ENCODE measurements at places on chromosomes 11 and 22. TPM values are rescaled to one million over a fixed set of nuclear protein-coding genes. Genes with fewer than 3 reads are reported as not detected.

- DNase-seq, result no peak
These were observed 104.7 kb upstream of the OR4B1 start for GRCh38 chr11:48111891-48112290.

GRCh38 chr22:44811141-44811540 lies 58.8 kb downstream of the ARHGAP8 start:
- no peak for DNase-seq

DNA sequence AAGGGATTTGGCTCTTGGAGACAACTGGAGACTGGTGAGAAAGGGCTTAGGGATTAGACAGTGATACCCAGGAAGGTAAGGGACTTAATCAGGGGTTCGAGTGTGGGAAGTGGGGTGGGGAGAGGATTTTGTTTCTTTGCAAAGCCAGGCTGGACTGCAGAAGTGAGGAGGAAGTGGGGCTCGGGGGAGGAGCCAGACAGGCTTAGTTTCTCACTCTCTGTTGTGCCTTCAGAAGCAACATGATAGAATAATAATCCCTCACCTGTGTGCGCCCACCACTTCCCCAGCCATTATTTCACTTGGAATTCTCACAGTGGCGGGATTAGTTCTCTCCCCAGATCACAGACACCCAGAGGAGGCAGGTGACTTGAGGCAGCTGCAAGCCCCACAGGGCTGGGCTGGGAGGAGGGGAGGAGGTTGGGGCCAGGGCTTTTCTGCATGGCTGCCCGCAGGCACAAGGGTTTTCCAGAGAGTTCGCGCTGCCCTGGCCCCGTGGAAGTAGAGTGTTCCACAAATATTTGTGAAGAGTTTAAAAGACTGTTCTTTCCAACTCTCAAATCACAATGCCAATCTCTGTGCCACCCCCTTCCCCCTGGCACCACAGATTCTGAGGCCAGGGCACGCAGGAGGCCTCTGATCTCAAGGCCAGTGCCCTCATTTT lies 4.0 kb upstream of the SEC14L2 start:
- no peak for DNase-seq

DNA sequence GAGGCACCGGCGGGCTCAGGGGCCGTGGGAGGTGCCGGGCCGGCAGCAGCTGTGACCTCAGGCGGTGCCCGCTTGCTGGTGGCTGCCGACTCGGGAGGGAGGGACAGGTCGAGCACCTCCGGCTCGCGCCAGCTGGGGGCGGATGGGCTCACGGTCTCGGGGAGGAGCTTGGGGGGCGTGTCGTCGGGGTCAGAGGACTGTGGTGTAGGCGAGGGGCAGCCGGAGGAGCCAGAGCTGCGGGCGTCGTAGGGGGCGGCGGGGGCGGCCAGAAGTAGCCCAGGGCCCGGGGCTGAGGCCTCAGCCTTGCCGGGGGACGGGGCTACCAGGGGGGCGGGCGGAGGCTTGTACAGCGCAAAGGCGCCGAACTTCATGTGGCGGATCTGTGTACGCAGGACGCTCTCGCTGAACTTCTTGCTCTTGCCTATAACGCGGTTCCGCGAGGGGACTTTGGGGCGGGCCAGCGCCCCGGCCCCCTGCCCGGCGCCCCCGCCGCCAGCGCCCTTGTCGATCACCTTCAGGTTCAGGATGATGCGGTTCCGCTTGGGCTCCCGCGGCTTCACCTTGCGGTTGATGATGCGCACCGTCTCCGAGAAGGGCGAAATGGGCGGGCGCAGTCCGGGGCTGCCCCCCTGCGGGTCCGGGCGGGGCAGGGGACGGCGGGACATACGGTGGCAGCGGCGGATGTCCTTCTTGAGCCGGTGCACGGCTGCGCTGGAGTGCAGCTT lies 5.5 kb downstream of the CBX6 start:
- DNase-seq, result no peak

DNA sequence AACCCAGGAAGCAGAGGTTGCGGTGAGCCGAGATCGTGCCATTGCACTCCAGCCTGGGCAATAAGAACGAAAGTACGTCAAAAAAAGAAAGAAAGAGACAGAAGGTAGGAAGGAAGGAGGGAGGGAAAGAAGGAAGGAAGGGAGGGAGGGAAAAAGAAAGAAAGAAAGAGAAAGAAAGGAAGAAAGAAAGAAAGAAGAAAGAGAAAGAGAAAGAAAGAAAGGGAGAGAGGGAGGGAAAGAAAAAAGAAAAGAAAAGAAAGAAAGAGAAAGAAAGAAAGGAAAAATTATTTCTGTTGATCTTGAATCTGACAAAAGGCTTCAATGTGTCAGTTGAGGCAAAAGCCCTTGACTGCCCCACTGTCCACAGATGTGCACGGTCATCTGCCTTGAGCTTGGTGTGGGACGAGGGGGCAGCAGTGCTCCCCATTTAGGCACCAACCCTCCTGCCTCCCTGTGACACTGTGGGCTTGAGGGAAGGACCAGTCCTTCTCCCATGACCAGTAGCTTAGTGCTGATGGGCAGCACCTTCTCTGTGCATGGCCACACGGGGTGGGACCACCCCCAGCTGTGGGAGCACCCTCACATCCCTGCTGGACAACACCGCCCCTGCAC lies 24.4 kb downstream of the KCTD17 start:
- DNase-seq, result no peak

GRCh38 chr11:28412029-28412428 lies 303.8 kb downstream of the METTL15 start:
- DNase-seq, result no peak

DNA sequence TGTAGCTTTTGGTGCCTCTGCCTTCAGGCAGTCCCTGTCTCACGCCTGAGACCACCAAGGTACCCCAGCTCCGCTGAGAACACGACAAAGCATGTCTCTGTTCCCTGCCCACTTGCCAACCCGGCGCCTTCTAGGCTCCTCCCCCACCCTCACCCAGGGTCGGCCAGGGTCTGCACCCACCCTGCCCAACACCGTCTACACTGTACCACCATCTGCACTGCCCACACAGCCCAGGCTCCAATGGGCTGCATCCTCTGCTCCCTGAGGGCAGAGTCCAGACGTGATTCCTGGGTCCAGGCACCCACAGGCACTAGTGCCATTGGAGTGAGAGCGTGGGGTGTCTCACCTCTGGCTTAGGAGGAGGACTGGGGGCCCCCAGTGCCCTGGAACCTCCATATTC lies 22.8 kb upstream of the ACR start:
- no peak for DNase-seq

DNA sequence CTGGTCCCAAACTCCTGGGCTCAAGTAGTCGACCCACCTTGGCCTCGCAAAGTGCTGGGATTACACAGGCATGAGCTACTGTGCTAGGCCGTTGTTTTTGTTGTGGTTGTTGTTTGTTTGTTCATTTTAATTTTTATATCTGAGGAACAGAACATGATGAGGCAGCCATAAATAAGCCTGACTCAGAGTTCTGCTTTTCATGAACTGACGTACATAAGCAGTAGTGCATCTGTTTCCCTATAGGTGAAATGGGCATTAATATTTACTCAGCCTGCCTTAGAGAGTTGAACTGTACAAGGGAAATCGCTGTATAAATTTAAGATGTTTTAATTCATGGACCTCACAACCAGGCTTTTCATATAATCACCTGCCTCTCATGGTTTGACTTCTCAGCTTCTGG lies 80.5 kb downstream of the PDHX start:
- DNase-seq, result no peak

GRCh38 chr11:66324664-66325063 lies 7.8 kb upstream of the CD248 start:
- DNase-seq, result no peak

LRRC51 gene
- 11.4 TPM for total RNA-seq

FAM83F gene
- total RNA-seq, result 0.78 TPM

PRG2 gene
- not detected for total RNA-seq

PPFIBP2 gene
- 15.8 TPM for total RNA-seq
